Activated naive CD8-positive, alpha-beta T cell treated with anti-CD3 and anti-CD28 coated beads for 36 hours (primary cell): ENCODE measurements at places on chromosomes 16 and 17. TPM values are rescaled to one million over a fixed set of nuclear protein-coding genes. Genes with fewer than 3 reads are reported as not detected.

DNASE1L2 gene
- total RNA-seq = 0.87 TPM

DNA sequence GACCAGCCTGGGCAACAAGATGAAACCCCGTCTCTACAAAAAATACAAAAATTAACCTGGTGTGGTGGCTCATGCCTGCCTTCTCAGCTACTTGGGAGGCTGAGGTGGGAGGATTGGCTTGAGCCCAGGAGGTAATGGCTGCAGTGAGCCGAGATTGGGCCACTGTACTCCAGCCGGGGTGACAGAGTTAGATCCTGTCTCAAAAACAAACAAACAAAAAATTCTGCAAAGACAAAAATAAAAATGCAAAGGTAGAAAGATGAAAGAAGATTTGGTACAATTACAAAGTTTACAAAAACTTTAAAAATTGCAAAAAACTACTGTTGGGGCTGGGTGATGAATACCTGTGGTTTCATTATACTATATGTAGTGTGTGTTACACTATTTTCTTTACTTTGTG lies 5.5 kb upstream of the CDH1 start:
- peaks cover 34% of the 10 kb centered on the region for H3K27me3 ChIP-seq
- H3K4me1 ChIP-seq = no peaks in the 10 kb centered on the region
- H3K4me3 ChIP-seq = no peak overlapping the region
- no peak overlapping the region for H3K27ac ChIP-seq
- no peaks in the 10 kb centered on the region for H3K36me3 ChIP-seq

DNA sequence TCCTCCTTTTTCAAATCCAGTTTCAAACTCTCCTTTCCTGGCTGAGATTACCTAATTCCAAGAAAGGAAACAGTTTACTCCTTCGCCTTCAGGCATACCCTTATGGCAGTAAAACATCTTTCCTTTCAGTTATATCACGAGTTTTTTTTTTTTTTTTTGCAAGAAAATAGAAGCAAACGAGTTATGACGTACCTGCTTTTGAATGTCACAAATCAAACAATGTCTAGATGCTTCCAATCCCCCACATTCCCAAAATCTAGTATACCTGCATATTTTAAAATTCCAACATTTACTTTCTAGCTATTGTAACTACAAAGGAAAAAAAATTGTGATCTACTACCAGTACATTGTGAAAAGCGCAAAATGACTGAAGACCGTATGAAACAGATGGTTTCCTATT lies 28.9 kb downstream of the GSPT1 start:
- H3K4me1 ChIP-seq = no peaks in the 10 kb centered on the region
- no peak overlapping the region for H3K27ac ChIP-seq
- H3K36me3 ChIP-seq = peaks cover 22% of the 10 kb centered on the region

- DNase-seq = no peak
- no peaks in the 10 kb centered on the region for H3K36me3 ChIP-seq
- H3K4me1 ChIP-seq = no peaks in the 10 kb centered on the region
- no peak overlapping the region for H3K4me3 ChIP-seq
Measured at GRCh38 chr16:49884033-49885015, 28.4 kb upstream of the ZNF423 start.

GRCh38 chr16:21100447-21100846 lies 50.2 kb downstream of the DNAH3 start:
- peaks cover 33% of the 10 kb centered on the region for H3K27me3 ChIP-seq
- H3K4me3 ChIP-seq = no peak overlapping the region
- no peak for DNase-seq

- peaks cover 11% of the 10 kb centered on the region for H3K4me1 ChIP-seq
- H3K4me3 ChIP-seq = no peak overlapping the region
- H3K27ac ChIP-seq = no peak overlapping the region
- H3K36me3 ChIP-seq = no peaks in the 10 kb centered on the region
- DNase-seq = no peak
Measured at GRCh38 chr17:44840274-44840673, 7.4 kb upstream of the HIGD1B start.

DNA sequence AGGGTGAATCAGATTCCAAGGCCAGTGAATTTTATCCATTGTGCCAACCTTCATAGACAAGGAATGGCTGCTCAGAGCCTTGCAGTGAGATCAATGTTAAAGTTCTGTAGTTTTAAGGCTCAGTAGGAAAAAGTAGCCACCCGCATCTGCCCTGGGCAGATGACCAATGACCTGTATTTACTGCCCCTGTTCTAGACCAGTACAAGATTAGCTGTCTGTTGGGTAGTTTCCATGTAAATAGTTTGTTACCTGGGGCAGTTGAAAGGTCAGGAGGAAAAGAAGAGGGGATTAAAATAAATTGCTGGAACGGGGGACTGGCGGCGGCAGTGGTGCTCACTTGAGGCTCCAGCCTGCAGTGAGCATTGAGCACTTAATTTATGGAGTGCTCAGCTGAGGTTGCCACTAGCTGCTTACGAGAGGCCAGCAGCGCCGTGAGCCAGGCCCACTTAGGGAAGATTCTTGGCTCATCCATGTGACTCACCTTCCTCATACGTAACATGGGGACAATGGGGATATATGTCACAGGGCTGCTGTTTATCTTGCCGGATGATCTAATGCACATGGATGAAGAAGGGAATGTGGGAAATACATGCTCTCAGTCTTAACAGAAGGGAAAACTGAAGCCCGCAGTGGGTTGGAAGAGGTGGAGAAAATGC lies 10.7 kb upstream of the NOS2 start:
- H3K27me3 ChIP-seq = peaks cover 3% of the 10 kb centered on the region
- DNase-seq = no peak
- peaks cover 3% of the 10 kb centered on the region for H3K36me3 ChIP-seq
- H3K27ac ChIP-seq = peak overlapping the region; percentile 96

GRCh38 chr17:10657879-10658278 lies 770 bp upstream of the MYH3 start:
- H3K4me3 ChIP-seq = no peak overlapping the region
- no peak overlapping the region for H3K27ac ChIP-seq
- peaks cover 4% of the 10 kb centered on the region for H3K27me3 ChIP-seq
- H3K4me1 ChIP-seq = peaks cover 6% of the 10 kb centered on the region
- H3K36me3 ChIP-seq = peaks cover 4% of the 10 kb centered on the region
